ENCODE measurements at places on chromosomes 13 and 19. TPM values are rescaled to one million over a fixed set of nuclear protein-coding genes. Genes with fewer than 3 reads are reported as not detected.

DNA sequence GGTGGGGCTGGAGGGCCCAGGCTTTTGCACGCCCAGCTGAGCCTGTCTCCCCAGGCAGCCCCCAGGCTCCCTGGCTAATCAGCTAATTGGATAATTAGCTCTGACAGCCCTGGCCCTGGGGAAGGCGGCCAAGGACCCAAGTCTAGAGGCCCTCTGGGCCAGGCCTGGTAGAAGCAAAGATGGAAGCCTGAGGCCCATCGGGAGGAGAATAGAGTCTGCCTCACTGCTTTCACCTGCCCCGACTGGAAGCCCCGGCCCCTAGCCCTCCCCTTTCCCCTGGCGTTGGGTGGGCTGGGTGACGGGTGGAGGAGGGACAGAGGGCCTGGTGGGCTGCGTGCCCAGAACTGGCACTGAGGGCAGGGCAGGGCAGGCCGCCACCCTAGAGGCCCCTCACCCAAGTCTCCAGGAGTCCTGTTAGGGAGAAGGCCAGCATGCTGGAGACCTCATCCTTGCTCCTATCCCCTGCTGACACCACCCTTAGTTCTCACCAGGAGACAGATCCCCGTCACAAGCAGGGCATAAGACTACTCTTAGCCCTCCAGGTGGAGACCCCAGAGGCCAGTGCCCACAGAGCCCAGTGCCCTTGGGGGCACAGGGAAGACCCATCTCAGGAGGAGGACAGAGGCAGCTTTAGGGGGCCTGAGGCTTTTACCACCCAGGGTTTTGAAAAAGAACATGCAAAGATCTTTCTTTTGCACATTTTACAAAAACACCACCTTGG, 12.0 kb downstream of the LYL1 start:
- no peak for DNase-seq

DNA sequence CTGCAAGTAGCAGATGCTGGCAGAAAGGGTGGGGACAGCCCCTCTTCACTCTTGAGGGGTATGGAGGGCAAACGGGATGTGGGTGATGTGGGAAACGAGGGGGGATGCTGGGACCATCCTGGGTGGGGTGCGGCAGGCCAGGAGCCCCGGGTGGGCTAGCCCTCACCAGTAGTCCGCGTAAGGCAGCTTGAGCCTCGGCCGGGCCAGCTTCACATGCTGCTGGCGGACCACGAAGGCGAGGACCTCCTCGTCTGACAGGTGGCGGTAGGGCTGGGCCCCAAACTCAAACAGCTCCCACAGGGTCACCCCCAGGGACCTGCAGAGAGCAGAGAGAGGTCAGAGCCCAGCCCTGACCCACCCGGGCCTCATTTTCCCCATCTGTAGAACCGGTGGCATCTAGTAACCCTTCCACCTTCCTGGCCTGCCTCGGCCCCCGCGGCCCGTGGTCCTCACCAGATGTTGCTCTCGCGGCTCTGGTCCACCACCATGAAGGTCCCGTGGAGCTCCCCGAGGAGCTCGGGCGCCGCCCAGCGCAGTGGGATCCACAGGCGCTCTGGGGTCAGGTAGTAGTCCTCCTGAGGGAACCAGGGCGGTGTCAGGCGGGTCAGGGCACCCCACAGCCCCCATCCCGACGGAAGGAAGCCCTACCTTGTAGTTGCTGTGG, 10.7 kb downstream of the LMTK3 start:
- no peak for DNase-seq

DNA sequence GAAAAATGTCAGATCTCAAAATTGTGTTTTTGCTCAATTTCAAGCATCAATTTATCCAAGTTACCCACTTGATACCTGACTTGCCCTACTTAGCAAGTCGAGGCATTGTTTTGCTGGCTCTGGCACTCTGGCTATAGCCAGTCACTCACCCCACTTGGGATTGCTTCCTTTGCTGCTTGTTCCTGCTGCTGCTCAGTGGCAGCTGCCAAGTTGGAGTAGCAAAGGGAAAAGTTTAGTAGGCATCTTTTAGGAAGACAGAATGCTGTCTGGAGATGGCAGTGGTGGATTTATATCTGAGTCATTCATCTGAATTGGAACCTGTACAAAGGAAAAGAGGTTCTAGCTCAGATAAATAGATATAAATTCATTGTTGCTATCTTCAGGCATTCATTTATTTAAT, 41.2 kb downstream of the PCCA start:
- no peak for DNase-seq

DNA sequence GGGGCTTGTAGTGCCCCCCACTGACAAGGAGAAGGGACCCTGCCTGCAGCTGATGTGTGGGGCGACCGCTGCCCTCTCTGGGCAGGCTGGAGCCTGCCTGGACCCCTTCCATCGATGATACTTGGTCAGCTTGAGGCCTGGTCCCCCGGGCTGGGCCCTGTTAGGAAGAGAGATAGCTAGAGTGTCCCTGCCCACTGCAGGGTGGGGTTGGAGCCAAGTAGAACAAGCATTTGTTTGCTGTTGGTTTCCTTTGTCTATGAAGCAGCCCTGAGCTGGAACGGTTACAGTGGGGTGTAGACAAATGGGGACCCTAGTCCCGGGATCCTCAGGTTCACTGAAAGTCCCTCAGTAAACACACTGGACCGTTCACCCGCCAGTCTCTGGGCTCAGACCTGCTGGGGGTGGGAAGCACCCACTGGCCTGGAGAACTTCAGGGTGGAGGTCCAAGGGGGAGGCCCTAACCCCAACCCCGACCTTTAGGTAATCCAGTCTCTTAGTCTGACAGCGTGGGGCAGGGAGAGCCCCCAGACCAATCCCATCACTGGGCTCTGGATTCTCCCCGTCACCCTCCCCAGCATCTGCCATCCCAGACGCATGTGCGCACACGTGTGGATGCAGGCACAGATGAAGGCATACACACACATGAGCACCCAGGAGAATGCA, 204.8 kb upstream of the ZNF536 start:
- DNase-seq = no peak

GRCh38 chr13:80454245-80454644, 113.3 kb upstream of the SPRY2 start:
- peak; percentile 29 for DNase-seq

- peak; percentile 91 for DNase-seq
Observed at GRCh38 chr13:20351281-20352022, 119.3 kb upstream of the GJB6 start.

Gene NBEA
- 1.2 TPM for total RNA-seq
